Mammary epithelial cell (primary cell): ENCODE measurements at places on chromosomes 3 and 15. TPM values are rescaled to one million over a fixed set of nuclear protein-coding genes. Genes with fewer than 3 reads are reported as not detected.

The WNT5A gene
- 19.7 TPM for total RNA-seq

The ASB14 gene
- total RNA-seq, result not detected in 2 replicates

The MESP2 gene
- total RNA-seq, result not detected

The TBC1D23 gene
- 57.1 and 69.3 TPM in 2 replicates for total RNA-seq

The ESYT3 gene
- total RNA-seq, result 2.8 TPM

The CYP1A1 gene
- total RNA-seq, result 20.0 TPM

The STRA6 gene
- total RNA-seq, result 0.17 TPM

The ACTC1 gene
- not detected for total RNA-seq

The CHRNA3 gene
- total RNA-seq, result not detected in 2 replicates

The NR1D2 gene
- total RNA-seq, result 10.5 TPM

The ITIH4 gene
- total RNA-seq, result 2.1 and 5.6 TPM in 2 replicates

The SAMMSON gene
- total RNA-seq, result not detected in 2 replicates

The STXBP5L gene
- not detected in 2 replicates for total RNA-seq

The UMPS gene
- 28.2 TPM for total RNA-seq

The SLC6A11 gene
- total RNA-seq, result 2.5 TPM

The TEX9 gene
- 6.3 and 7.7 TPM in 2 replicates for total RNA-seq

The CCR9 gene
- total RNA-seq, result not detected in 2 replicates

The CPN2 gene
- total RNA-seq, result not detected in 2 replicates

The RBPMS2 gene
- not detected in 2 replicates for total RNA-seq

The LEKR1 gene
- 0.83 TPM for total RNA-seq

The XXYLT1 gene
- 12.3 TPM for total RNA-seq

The SGO1 gene
- total RNA-seq, result 4.7 and 13.6 TPM in 2 replicates

The PDZRN3 gene
- total RNA-seq, result 2.0 and 3.9 TPM in 2 replicates

The IQCB1 gene
- total RNA-seq, result 23.3 TPM

The ACSBG1 gene
- total RNA-seq, result under 0.01 TPM

The UBAP1L gene
- 2.3 TPM in 2 replicates for total RNA-seq

The GP9 gene
- not detected in 2 replicates for total RNA-seq

The CHRM5 gene
- total RNA-seq, result under 0.01 TPM

The UPK1B gene
- total RNA-seq, result not detected

The CRYBG3 gene
- total RNA-seq, result 11.2 and 12.6 TPM in 2 replicates

The CFAP100 gene
- not detected in 2 replicates for total RNA-seq

The ABCC5 gene
- 17.3 TPM for total RNA-seq
